ENCODE measurements at places on chromosomes 5 and 9.

DNA sequence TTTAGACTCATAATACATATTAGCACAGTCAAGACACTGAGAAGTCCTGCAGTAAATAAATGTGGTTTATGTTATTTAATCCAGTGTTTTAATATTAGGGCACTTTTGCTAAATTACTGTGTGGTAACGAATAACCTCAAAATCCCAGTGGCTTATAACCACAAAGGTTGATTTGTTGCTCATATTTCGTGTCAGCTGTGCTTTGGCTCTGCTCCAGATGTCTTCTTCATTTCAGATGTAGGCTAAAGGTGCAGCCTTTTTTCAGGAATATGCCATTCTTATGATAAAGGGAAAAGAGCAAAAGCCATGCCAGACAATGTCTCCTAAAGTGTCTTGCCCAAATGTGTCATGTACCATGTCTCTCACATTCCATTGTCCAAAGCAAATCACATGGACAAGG lies 144.8 kb downstream of the BRINP1 start:
- DNase-seq = no peak

DNA sequence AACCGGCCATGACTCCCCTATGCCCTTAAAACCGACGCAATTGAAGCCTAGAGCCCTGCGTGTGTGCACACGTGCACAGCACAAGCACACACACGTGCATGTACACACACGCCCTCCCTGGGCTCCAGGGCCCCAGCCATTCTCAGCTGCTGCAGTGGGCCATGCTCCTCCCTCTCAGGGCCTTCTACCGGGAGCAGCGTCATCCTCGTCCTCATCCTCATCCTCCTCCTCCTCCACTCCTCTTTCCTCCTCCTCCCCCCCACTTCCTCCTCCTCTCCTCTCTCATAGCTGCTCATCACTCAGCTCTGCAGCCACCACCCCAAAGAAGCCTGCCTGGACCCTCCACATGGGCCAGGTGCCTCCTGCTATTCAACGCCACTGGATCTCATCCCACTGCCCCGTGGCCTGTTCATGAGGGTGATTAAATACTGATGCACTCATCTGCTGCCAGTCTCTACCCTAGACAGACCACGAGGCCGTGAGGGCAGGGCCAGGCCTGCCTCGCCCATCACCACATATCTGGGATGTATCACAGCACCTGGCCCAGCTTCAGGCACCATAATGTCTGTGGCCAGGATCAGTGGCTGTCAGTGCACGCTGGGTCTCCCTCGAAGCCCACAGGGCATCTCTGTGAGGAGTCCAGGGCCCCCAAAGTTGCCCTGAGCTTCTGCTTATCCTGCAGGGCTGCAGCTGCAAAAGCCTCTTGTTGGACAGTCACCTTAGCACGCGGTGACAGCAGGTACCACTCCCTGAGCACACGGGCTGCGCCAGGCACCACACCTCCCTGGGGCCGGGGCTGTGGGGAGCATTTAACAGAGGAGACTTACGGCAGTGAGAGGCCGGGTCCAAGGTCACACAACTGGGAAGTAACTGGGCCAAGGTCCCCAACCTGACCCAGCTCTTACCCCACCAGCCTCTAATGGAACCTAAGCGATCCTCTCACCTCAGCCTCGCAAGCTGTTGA lies 9.8 kb downstream of the FAM78A start:
- DNase-seq = no peak

GRCh38 chr5:52769061-52769460 lies 18.7 kb upstream of the ITGA1 start:
- DNase-seq = no peak

GRCh38 chr5:172421-172820 lies 18.9 kb upstream of the LRRC14B start:
- no peak for DNase-seq

GRCh38 chr9:124725068-124725452 lies 46.1 kb downstream of the NR6A1 start:
- DNase-seq = no peak

DNA sequence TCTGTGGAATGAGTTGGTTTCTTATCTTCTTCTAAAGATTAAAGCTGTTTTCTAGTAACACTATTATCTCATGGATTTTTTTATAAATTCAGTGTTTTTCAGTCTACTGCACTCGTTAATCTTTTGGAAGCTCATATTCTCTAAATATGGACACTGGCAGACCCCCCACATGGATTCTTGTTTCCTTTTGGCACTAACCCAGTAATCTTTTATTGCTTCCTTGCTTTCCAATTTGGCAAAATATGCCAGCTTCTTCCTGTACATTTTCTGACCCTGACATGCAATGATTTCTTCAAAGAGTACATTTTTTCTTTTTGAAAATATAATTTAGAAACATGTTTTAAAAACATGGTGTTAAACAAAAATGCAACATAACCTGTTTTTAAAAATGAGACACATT lies 474.2 kb upstream of the FTMT start:
- no peak for DNase-seq

DNA sequence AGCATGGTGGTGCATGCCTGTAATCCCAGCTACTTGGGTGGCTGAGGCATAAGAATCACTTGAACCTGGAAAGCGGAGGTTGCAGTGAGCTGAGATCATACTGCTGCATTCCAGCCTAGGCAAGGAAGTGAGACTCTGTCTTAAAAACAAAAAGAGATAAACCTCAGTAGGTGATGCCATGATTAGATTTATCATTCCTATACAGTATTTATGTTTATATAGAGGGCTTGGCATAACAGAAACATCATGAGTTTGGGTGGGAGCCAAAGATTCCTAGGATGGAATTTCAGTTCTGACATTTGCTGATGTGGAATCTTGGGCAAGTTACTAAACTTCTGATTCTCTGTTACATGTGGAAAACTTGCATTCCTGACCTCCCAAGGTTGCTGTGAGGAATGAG lies 22.3 kb downstream of the RFK start:
- DNase-seq = no peak

DNA sequence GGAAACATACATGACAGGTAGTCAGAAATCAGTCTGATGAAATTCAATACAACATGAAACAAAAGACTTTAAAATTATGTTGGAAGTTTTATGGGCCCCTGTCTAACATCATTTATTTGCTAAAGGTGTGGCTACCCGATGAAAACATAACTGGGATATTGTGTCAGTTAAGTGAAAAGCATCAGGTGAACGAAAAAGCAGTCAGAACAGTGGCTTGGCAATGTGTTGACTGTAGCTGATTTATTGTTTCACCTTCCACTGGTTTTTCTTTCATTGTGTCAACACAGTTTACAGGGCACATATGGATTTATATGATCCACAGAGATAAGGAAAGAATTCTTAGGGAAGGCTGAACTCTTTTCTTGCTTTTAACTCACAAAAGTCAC lies 429.6 kb upstream of the ZNF608 start:
- no peak for DNase-seq

- DNase-seq = peak; percentile 35
These were observed 67.4 kb downstream of the CTSL start for GRCh38 chr9:87793292-87793691.

All from tibial artery (tissue), 4 donors.